ENCODE measurements at places on chromosomes 5 and 9.

DNA sequence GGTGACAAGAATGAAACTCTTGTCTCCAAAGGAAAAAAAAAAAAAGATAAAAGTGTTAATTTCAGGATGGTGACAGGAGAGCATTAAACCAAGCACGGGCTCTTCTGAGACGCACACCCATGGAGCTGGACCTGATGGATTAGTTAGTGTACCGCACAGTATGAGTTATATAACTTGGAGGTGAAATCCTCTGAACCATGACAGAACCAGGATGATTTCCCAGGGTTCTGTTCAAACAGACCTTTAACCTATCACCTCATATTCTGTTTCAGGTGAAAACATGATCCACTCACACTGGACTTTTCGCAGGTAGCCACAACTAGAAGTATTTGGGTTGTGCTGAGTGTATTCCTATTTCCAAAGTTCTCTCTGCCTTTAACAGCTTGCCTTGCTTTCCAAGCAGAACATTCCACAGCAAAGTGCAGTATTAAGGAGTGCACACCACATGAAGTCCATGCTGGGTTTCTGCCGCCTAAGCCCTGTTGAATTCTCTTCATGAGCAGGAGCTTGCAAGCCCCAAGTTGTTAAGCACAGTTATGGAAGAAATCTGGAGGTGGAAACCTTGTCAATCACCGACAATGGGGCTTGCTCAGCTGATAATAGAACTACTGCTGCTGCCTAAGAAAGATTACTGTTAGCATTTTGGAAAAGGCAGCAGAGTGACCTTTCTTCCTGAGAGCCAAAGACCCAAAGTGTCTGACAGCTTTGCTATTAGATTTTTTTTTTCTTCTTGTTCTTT lies 461.7 kb downstream of the TLE1 start:
- DNase-seq = no peak

GRCh38 chr9:82606071-82606470 lies 456.9 kb downstream of the RASEF start:
- DNase-seq = no peak

- no peak for DNase-seq
These were observed 5.2 kb downstream of the VAV2 start for GRCh38 chr9:133986774-133987445.

DNA sequence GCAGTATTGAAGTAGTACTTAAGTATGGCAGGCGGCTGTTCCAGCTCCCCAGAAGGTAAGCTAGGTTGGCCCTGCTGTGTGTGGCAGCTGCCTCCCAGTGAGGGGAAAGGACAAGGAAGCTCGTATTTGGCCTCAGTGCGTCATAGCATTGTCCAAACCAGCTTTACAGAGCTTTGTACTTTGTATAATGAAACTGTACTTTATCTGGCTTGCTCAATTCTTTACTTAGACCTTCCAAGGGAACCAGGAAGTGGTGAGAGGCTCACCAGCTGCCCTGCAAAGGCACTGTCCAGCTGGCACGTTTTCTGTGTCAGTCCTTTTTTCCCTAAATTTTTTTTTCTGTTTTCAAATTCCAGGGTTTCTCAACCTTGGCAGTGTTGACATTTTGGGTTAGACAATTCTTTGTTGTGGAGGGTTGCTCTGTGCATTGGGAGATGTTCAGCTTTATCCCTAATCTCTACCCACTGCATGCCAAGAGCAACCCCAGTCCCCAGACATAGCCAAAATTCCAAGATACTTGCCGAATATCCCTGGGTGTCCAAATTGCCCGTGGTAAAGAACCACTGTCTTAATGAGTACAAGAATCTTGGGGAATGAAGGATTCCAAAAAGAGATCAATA lies 474.5 kb downstream of the LRRC70 start:
- DNase-seq = no peak

DNA sequence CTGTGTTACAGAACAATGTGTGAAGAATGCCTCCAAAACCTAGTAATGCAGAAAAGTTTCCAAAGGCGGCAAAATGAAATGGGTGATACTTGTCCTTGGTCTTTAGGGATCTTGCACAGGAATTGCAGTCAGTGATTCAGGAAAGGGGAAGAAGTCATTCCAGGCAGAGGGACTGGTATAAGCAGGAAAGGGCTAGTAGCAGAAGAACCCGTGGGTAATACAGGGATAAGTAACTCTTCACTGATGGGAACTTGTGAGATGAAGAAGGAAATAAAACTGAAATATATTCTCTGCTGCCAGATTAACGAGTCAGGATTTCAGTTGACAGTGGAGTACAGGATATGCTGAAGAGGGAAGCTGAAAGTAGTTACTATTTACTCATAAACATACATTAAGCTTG lies 1.2 kb downstream of the SRFBP1 start:
- DNase-seq = no peak

- DNase-seq = no peak
These were observed 14.1 kb downstream of the NDUFA8 start for GRCh38 chr9:122145592-122145863.

DNA sequence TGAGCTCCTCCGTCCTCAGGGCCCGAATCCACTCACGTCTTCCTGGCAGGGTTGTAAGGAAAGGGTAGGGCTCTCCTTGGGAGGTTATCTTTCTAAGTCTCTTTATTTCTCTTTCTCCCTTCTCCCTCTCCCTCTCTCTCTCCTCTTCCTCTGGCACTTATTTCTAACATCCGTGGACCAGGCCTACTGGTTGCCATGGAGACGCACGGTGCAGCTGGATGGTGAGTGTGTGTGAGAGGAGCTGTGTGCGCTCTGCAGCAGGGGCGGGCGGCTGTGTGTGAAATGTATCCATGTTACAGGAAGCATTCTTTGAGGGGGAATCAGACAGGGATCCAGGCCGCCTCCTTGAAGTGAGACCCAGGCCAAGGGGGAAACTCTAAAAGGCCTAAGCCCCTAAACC lies 32.2 kb downstream of the PCDH1 start:
- DNase-seq = no peak

GRCh38 chr9:112341730-112342129 lies 8.3 kb upstream of the PTBP3 start:
- no peak for DNase-seq

DNA sequence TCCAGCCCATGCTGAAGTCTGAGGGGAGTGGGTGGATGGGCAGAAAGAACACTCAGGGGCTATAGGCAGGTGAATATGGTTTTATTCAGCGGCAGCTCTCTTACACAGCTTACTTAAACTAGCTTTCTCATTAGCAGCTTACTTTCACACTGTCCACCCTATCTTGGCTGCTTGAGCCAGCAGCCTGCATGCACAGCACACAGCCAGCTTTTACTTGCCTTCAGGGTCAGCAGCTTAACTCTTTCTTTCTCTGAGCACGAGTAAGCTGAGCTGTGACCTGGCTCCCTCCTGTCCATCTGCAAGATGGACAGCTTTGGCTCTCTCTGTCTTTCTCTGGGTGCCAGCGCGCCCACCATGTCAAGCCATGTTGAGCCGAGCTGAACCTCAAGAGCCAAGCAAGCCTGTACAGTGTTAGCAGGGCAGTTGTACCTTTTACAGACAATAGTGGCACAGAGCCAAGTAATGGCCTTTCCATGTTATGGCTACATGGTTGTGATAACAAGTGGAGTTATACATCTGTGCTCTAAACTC lies 1054.9 kb downstream of the PTPRD start:
- DNase-seq = no peak
